NCI-H2081 treated with DMSO at 0.1 percent for 48 hours (cell line): ENCODE measurements at places on chromosomes 3 and 15.

- no peak for DNase-seq
These were observed 288.1 kb downstream of the EPHB1 start for GRCh38 chr3:135083179-135083578.

- DNase-seq: no peak
These were observed 13.0 kb upstream of the SLC28A1 start for GRCh38 chr15:84871428-84871985.

GRCh38 chr15:44490622-44491021, 46.3 kb upstream of the EIF3J start:
- DNase-seq: no peak

DNA sequence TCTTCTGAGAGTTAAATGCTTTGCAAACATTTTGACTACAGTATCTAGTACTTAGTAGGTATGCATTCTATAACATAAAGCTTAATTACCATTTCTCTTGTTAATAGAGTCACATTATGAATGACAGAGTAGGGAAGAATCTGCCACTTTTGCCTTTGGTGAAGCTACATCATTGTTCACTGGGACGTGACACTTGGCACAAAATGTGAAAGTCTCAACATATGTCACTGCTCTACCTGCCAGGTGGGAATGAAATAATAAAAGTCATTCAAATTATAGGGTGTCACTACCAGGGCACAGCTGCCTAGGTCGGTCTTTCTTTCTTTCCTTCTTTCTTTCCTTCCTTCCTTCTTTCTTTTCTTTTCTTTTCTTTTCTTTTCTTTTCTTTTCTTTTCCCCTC, 17.6 kb downstream of the GPR87 start:
- no peak for DNase-seq

DNA sequence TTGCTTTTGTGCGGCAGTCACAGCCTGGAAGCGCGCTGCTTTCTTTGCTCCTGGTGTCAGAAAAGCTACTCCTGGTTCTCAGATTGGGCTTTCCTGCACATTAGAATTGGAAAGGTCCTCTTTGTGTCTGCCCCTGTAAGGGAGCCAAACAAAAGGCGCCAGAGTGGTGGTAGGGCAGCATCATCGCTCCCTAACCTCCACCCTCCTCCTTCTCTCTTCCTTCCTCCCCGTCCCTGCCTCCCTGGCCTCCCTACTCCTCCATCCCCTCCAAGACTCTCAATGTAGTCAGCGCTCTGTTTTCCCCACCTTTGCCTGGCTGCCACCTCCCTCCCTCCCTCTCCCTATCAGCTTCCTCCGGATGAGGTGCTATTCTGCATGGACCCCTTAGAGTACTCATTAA, 65.3 kb downstream of the SH3GL3 start:
- no peak for DNase-seq

- no peak for DNase-seq
These were observed at the start of gene FAM107A for GRCh38 chr3:58577269-58577821. Gene FAM107A (minus strand): TSS chr3:58577391. CDS start chr3:58569860, 7,531 bp downstream.

GRCh38 chr3:20811631-20812030, 625.6 kb upstream of the SGO1 start:
- DNase-seq: no peak

DNA sequence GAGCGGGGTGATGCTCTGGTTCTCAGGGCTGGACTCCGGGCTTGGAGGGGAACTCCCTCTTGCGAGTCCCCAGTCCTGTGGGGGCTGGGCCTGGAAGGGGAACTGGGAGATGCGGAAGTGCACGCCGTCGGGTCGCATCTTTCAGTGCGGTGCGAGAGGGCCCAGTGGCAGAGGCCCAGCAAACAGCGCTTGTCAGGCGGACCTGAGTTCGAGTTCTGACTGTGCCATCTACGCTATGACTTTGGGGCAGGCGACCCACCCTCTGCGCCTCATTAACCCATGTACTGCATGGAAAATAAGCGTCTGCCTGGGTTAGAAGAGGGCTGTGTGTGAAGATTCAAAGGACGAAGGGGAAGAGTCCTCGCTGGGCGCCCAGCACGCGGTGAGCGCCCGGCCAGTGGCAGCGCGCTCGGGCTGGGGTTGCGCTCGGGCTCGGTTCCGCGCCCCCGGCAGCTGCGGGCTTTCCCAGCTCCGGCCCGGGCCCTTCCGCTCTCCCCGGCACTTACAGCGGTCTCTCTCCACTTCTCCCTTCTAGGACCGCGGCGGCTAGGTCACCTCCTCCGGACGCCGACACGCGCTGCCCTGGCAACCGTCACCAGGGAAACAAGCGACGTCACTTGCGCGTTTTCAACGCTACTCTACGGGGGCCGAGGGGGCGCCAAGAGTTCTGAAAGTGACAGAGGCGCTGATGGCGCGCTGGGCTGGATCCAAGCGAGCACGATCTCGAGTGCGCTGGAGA, at the start of gene CCDC13:
Gene CCDC13, minus strand, starts transcription at position 584 of the 739 bp plus-strand sequence. CDS start 14,908 bp downstream, outside the sequence.
- no peak for DNase-seq

DNA sequence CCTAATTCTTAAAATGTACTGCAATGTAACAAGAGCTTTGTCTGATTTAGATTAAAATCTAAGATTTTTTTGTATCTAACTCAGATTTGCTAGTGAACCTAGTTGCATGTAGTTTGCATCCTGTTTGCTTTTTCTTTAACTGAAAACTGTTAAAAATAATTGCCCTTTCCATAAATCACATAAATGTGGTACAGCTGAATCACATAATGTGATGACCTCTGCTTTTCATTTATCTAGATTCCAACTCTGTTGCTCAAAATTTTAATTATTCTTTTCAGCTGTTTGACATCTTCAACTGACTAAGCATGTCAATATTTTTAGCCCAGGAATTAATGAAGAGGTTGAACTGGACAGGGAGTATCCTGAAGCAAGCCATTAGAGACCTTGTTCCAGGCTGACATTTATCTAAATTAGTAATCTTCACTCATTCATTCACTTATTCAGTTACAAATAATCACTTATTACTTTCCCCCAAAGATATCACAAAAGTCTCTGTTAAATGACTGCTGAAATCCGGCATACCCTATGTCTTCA, 101.9 kb upstream of the PLXND1 start:
- DNase-seq: no peak

DNA sequence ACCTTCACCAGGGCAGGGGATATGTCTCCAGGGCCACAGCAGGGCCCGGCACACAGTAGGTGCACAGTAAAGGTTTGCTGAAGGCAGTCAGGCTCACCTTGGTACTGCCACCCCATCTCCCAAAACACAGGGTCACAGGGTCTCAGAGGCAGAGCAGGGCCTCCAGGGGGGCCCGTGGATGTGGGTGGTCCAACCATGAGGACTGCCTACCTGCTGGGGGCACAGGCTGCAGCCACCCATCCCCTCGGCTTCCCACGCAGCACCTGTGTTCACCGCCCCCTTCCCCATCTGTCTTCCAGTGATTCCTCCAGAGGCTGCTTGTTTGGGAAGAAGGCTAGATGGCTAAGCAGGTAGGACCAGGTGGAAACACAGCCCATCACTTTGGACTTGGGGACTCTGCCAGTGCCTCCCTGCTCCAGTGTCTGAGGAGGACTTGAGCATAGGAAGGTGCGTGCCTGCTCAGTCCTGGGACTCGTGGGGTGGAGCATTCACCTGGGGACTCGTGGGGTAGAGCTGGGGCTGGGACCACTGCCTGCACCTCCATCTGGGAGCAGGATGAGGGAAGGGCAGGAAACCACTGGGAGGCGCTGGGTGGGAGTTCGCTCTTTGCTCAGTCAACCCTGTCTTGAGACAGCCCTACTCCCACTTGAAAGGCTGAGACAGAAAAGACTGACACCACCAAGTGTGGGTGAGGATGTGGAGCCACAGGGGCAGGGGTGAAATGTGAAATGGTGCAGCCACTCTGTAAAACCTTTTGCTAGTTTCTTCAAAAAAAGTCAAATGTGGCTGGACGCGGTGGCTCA, 18.8 kb upstream of the PLXND1 start:
- no peak for DNase-seq

GRCh38 chr3:124425972-124426371, 304.3 kb upstream of the UMPS start:
- no peak for DNase-seq

- DNase-seq: no peak
These were observed 29.9 kb upstream of the PFN2 start for GRCh38 chr3:150000641-150001040.

- DNase-seq: no peak
These were observed 12.2 kb downstream of the ROBO2 start for GRCh38 chr3:77052051-77052501.

- DNase-seq: peak; percentile 23
These were observed 641.5 kb downstream of the PLOD2 start for GRCh38 chr3:145519398-145520047.

DNA sequence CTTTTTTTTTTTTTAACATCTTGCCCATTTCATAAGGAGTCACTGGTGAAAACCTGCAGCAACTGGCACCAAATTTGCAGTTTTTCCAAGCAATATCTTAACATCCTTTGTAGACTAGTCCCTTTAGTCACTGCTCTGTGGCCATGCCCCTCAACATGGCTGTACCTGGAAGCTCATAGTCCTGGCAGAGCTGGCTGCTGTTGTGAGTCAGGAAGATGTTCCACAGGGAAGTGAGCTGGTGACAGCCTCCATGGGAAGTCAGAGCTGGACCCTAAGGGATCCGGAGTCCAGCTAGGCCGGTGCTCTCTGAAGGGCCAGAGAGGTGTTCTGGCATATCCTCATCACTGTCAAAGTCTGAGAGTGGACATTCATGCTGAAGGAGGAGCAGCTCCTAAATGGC, 99.3 kb upstream of the ZBED2 start:
- DNase-seq: no peak

DNA sequence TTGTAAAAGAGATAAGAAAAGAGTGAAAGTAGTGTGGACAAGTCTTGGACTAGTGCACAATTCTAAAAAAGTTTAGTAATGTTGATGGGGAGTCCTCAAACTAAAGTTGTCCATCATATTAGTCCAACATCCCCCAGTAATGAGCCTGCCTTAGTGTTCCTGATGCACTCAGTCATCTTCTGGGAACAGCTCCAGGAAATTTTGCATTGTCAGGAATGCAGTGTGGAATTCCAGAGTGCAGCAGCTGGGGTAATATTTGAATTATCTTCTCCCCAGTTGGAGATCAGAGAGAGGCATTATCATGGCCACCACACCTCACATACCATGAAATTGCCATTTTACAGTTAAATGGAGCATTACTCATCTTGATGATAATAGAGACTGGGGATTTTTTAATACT, 528.8 kb upstream of the NAALADL2 start:
- no peak for DNase-seq

DNA sequence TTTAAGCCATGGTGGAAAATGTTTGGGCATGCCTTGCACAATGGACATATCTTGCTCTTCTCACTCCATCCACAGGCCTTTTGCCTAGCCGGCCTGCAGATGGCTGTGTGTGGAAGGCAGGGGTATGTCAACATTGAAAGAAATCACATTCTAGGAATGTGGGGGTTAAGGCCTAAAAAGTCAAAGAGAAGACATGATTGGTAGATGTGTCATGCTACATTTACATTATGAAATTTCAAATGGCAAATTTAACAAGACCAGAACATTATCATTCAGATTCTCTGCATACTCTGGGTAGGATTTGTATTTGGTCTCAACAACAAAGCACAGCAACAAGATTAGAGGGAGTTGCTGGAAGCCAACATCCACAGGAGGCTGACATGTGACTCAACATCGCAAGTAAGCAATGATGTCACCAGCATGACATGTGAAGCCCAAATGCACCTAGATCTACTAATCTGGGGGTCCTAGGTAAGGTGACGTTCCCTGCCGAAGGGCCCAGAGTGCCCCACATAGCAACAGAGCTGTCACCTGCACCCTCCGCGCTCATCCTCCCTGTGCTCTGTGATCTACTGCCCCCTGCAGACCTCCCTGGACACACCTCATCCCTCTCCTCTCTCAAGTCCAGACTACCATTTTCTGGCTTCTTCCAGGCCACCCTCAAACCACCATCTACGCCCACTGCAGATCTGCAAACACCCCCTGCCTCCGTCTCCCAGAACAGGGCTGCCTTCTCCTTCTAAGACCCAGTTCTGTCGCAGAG, 39.4 kb downstream of the CLDN18 start:
- no peak for DNase-seq

- no peak for DNase-seq
These were observed 338.3 kb upstream of the ZNF385D start for GRCh38 chr3:22089284-22089683.

GRCh38 chr3:137866933-137867332, 102.8 kb downstream of the SOX14 start:
- no peak for DNase-seq

- no peak for DNase-seq
These were observed 177.6 kb downstream of the PDZRN3 start for GRCh38 chr3:73447111-73447510.

DNA sequence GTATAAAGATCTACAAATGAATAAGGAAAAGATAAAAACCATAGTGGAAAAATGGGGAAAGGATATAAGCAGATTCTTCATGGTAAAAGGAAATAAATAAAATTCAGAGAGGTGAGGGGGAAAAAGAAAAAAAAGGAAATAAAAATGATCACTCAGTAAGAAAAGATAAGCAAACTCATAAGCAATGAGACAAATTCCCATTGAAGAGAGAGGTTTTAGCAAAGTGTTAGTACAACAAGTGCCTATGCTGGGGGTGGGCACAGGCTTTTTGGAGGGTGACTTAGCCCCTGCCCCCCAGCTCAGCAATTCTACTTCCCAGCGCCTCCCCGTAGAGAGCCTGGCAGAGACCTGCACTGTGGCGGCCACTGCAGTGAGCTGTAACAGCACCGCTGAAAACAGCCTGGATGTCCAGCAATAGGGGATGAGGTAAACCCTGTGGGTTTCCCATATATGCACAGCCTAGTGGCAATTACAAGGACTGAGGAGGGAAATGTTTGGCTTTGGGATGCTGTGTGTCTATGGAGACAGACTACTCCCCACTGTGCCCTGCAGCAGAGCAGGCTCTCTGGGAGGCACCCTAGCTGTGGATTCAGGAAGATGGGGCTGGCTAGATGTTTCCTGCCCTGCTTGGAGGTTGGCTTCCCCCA, 23.7 kb upstream of the SFMBT1 start:
- DNase-seq: no peak

DNA sequence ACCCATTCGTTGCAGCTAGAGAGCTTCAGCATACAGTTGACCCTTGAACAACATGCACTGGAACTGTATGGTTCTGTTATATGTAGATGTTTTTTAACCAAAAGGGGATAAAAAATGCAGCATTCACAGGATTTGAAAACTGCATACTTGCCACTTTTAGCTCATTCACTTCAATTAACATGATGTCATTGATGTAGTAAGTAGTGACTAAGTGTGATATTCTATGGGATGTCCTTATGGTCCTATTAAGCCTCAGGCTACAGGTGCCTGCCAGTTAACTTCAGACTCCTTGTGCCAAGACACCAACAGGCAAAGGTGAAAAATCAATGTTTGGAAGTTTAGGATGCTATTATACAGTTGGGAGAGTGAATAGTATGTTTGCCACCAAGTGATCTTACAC, 553.6 kb upstream of the NECTIN3 start:
- DNase-seq: no peak

- DNase-seq: no peak
These were observed 32.8 kb upstream of the STRIT1 start for GRCh38 chr3:155326244-155326643.

- DNase-seq: no peak
These were observed 875.9 kb upstream of the NR2F2 start for GRCh38 chr15:95454403-95455262.

DNA sequence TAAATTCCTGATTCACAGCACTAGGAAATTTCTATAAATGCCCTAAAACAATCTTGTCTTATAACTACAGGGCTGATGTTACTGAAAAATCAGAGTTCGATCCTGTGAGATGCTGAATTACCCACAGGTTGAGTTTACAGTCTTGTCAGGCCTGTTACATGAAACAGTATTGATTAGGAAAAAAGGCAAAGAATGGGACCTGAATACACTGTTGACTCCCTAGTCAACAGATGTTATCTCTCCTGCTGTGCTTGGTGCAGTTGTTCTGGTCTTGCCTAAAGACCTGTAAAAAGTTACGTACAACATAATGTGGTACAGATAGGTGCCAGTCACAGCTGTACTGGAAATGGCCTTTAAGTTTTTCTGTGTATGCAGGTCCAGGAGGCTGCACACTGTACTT, 91.4 kb upstream of the ASB14 start:
- DNase-seq: no peak
